ENCODE measurements at places on chromosomes 4 and X.

GRCh38 chr4:12507868-12508481 is 976.2 kb downstream of the RAB28 start:
- ATAC-seq = no peak

- no peak for ATAC-seq
These were observed 201.6 kb downstream of the BMPR1B start for GRCh38 chr4:94959307-94959706.

DNA sequence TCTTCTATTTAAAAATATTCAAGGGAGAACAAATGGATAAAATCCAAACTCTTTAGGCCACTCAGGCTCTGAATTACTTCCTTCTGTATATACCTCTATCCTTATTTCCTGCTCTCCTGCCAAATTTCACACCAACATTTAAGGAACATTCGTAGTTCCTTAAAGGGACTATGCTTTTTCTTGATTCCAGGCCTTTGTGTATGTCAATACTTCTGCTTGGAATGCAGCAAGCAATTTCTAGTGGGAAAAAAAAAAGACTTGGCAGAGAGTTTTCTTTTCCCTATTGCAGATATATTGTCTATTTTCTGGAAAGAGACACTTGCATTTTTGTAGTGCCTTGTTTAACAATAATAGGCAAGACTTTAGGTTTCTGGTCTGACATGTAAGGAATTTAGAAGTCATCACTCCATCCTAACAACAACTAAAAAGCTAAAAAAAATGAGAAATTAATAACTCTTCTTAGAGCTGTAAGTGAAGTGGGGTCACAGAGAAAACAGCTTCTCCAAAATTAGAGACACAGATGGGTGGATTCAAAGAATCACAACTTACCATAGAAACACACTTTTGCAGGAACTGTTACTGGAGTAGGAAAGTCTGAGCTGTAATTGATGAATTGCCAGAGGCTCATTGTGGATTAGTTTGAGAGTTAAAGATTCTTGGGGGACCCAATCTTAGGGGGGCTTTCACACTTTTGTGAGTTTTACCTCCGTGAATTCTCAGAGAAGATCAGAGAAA is 2.1 kb upstream of the ADH5 start:
- ATAC-seq = no peak

DNA sequence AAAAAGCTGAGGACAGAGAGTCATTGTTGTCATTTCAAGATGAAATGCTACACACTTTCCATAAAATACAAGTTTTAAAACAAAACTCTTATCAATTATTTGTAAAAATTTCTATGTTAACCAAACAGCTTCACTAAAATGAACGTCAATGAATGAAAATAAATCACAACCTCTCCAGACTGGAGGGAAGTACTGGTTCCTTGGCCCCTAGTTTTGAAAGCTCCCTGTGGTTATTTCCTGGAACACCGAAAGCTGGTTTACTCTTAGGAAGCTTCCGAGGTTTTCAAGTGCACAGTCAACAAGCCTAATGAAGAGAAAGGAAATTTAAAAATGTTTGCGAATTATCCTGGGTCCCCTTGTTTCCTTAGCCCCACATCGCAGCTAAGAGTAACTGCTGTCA is 191.1 kb upstream of the TTC29 start:
- ATAC-seq = no peak

GRCh38 chr4:169220854-169221411 is 49.8 kb downstream of the SH3RF1 start:
- ATAC-seq = no peak

- no peak for ATAC-seq
These were observed 107.0 kb downstream of the CPZ start for GRCh38 chr4:8699479-8700145.

GRCh38 chrX:49704691-49705404 is 9.1 kb upstream of the PAGE1 start:
- peak; percentile 76 for ATAC-seq

GRCh38 chr4:183448436-183448835 is 4.0 kb downstream of the CDKN2AIP start:
- ATAC-seq = no peak

DNA sequence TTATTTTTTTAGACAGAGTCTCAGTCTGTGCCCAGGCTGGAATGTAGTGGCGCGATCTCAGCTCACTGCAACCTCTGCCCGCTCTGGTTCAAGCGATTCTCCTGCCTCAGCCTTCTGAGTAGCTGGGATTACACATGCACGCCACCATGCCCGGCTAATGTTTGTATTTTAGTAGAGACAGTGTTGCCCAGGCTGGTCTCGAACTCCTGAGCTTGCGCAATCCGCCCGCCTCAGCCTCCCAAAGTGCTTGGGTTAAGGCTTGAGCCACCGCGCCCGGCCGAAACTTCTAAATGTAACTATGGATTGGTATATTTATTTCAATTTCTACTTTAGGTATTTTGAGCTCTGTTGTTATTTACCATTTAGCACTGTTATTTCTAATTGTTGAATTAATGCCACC is 79.4 kb downstream of the FAM193A start:
- ATAC-seq = no peak

DNA sequence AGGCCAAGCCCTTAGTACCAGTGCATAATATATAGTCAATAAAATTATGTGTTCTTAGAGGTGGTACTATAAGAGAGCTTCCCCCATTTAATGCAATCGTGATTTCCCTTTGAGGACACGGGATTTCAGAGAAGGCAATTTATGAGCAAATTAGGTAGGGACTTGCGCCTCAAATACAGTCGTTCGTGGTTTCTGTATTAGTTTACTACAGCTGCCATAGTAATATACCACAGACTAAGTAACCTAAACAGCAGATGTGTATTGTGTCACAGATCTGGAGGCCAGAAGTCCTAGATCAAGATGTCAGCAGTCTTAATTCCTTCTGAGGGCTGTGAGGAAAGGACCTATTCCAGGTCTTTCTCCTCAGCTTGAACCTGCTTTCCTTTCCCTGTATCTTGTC is 1.5 kb upstream of the PUDP start:
- ATAC-seq = no peak

All from activated T-helper 17 cell treated with anti-CD3 and anti-CD28 coated beads, Interleukin-2, amount 50 U/mL, for 72 hours (primary cell).